ENCODE measurements at places on chromosomes 3 and 15.

GRCh38 chr3:4454142-4454541, 12.9 kb downstream of the SUMF1 start:
- DNase-seq: no peak

DNA sequence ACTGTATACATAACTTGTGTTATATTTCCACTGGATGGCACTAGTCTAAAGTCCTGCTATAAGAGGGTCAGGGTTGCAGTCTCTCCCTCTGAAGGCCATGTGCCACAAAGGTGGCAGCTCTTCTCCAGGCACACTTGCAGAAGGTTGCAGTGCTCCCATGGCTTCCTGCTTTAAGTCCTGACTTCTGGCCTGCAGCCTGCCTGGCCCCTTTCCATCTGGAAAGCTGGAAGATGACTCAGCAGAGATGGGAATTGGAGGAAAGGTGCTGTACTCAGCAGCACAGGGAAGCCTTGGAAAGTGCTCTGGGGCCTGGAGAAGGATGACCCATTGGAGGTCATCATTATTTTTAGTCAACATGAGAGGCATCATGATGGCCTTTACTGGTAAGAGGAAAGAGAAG, 40.9 kb upstream of the MRPL3 start:
- peak; percentile 39 for DNase-seq

DNA sequence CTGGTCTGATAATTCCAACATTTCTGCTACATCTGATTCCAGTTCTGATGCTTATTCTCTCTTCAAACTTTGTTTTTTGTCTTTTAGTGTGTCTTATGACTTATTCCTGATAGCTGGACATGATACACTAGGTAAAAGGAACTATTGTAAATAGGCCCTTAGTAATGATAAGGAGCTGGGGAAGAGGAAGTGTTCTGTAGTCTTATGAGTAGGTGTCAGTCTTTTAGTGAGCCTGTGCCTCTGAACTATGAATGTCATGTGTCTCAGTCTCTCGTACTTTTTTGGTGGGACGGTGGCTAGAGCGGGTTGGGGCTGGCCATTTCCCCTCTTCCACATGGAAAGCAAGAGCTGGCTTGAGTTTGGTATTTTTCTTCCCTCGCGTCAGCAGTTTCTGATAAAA, 41.2 kb downstream of the PCCB start:
- DNase-seq: no peak

- DNase-seq: no peak
These were observed 53.4 kb downstream of the GXYLT2 start for GRCh38 chr3:72941245-72941644.

- DNase-seq: no peak
These were observed 7.5 kb downstream of the ZNF148 start for GRCh38 chr3:125367403-125368230.

- DNase-seq: no peak
These were observed 118.2 kb downstream of the EFHB start for GRCh38 chr3:19815805-19816204.

Data from hindlimb muscle (tissue), 1 donor.